ENCODE measurements at places on chromosomes 2 and 18. TPM values are rescaled to one million over a fixed set of nuclear protein-coding genes. Genes with fewer than 3 reads are reported as not detected.
A peak's percentile ranks its signal among the peaks of the same experiment; 100 is the strongest.

The LNPK gene
- 25.5 TPM for total RNA-seq

The CHRND gene
- total RNA-seq = not detected

The PSMA8 gene
- not detected for total RNA-seq

The PRSS56 gene
- total RNA-seq = not detected

The IFIH1 gene
- total RNA-seq = 15.9 TPM

GRCh38 chr2:25228848-25229278 is 60.5 kb upstream of the POMC start:
- peak; percentile 61 for DNase-seq

DNA sequence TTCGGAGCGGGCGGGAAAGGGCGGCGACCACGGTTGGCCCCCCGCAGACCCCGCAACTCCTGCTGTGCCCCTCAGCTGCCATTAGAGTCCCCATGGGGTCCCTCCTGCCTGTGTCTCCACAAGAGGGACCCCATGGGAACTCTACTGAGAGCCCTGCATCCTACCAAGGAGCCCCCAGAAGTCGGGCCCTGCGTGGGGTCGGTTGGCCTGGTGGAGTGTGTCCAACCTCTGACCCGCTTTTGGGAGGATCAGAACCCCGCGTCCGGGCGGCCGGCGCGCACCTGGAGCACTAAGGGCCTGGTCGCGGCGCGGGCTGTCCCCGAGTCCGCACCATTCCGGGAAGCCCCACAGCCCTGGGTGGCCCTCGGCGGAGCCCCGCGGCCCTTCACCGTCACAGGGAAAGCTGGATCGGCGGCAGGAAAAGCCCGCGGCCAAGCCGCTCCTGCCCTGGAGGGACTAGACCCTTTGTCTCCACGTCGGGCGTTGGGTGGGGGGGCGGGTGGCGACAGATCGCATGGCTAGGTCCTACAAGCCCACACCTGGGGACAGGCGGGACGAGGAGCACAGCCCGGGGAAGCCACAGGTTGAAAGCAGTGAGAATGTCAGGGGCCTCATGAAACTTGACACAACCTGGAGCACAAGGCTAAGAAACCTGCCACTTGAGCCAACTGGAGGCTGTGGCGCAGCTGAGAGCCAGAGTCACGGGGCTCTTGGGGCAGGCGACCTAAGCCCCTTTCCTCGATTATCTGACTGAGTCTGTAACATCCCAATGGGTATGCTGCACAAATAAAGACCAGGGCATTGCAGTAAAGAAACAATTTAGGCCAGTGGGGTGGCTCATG is 11.2 kb upstream of the CXXC1 start:
- no peak for DNase-seq

GRCh38 chr2:176812246-176812775 is 400.3 kb upstream of the HNRNPA3 start:
- DNase-seq = no peak

DNA sequence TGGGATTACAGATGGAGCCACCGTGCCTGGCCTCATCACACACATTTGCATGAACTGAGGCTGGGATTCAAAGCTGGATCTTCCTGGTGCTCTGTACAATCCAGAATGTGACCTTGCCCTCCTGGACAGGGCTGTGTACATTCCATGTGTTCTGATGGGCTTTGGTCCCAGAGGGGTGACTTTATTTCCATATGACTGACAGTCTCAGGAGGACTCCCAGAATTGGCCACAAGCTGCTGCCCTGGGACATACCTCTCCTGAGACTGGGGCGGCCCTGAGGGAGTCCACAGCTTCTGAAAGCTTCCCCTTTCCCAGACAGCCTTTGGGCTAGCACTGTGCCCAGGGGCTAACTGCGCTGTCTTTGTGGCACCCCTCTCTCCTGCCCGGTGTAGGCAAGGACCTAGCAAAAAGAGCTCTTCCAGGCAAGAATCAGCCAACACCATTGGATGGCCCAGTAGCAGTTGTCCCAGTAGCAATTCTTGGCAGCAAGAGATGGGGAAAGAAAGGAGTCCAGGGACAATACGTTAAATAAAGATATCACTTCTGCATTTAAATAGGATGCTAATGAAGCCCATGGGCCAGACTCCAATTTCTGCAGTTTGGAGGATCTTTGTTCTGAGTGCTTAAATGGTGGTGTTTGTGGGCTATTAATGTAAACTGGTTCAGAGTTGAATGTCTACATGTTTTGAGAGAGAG is 26.4 kb upstream of the ZNF532 start:
- DNase-seq = no peak

DNA sequence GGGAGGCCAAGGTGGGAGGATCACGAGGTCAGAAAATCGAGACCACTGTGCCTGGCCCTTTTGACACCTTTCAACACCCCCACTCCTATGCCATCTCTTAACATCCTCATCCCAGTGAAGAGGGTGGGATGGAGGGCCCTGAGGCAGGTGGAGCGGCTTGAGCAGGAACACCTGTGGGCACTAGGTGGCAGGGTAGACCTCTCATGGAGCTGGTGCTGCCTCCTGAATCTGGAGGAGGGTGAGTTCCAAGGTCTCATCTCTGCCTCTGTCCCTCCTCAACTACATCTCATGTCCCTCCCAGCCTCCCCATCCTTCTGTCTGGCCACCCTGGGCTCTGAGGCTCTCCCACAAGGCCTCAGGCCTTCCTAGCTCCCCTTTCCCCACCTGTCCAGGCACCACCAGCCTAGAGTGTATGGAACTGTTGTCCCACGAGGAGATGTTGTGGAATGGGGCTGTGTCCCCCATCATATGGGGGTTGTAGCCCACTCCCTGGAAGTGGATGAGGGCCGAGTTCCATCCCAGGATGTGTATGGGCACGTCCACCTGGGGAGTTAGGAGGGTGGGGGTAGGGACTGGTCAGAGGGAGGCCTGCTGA is 17.0 kb upstream of the CRYBA2 start:
- DNase-seq = no peak

DNA sequence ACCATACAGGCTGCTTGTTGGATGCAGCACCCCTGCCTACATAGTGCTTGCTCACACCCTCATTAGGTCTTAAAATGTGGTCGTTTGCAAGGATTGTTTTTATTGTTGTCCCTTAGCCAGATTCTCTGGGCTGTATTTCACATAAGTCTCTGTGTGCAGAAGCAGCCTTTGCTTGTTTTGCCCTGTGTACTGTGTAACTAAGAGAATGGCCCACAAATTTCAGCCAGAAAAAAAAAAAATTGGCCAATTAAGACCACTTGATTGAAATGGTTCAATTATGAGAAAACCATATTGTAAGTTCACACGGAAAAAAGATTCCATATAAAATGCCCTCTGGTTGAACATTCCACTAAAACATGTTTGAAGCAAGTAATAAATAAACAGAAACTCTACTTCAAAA is 377.1 kb upstream of the SOX11 start:
- DNase-seq = no peak

DNA sequence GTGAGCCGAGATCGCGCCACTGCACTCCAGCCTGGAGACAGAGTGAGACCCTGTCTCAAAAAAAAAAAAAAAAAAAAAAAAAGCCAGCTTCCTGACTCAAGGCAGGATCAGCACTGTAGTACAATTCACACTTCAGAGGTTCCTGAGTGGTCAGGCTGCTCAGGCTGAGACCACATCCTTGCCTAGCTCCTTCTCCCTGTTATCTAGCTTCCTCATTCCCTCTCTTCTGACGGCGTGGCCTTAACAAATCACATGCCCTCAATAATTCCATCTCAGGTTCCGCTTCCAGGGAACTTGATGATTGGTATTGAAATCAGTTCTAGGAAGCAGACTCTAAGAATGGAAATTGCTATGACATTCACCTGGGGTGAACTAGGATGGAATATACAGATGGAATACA is 29.8 kb upstream of the KDM3A start:
- no peak for DNase-seq

- no peak for DNase-seq
Observed at GRCh38 chr2:160295519-160296207, 95.6 kb upstream of the ITGB6 start.

- DNase-seq = no peak
Observed at GRCh38 chr18:50231621-50232020, 34.7 kb downstream of the CFAP53 start.

GRCh38 chr2:153967248-153967973 is 95.7 kb downstream of the GALNT13 start:
- no peak for DNase-seq

GRCh38 chr2:121044412-121044811 is 240.6 kb downstream of the TFCP2L1 start:
- DNase-seq = no peak

DNA sequence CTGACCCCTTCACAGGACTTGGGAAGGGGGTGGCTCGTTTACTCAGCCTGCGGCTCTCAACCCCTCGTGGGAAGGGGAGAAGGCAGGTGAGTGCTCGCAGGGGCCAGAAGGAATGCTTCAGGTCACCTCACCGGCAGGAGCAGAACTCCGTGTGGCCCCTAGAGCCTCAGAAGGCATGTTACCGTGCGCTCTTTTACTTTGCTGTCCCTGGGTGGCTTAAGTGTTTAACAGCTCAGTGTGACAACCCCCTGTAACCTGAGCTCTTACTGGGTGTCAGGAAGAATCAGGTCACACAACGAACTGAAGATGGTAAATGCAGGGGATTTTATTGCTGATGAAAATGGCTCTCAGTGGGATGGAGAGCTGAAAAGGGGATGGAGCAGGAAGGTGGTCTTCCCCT is 1235.4 kb downstream of the LRP1B start:
- DNase-seq = no peak

- no peak for DNase-seq
Observed at GRCh38 chr18:49647496-49648168, 85.8 kb downstream of the LIPG start.

- DNase-seq = no peak
Observed at GRCh38 chr2:75561566-75562512, 1.1 kb upstream of the EVA1A start.

Data from mucosa of gallbladder (tissue), 1 donor.